ENCODE measurements at places on chromosomes 3 and 15.

DNA sequence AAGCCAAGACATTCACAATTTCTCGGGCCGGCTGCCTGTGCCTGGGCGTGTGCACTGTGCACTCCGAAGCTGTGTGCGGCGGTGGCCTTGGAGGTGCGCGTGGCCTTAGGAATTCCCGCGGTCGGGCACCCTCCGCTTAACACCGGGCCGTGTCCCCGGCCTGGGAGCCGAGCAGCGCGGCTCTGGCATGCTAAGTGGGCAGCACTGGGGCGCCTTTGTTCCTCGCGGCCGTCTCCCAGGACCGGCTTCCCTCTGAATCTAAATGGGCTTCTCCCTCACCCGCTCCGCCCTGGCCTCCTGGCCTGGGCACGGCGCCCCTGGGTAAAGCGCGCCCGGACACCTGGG, 498 bp upstream of the ARNT2 start:
- no peak for DNase-seq

DNA sequence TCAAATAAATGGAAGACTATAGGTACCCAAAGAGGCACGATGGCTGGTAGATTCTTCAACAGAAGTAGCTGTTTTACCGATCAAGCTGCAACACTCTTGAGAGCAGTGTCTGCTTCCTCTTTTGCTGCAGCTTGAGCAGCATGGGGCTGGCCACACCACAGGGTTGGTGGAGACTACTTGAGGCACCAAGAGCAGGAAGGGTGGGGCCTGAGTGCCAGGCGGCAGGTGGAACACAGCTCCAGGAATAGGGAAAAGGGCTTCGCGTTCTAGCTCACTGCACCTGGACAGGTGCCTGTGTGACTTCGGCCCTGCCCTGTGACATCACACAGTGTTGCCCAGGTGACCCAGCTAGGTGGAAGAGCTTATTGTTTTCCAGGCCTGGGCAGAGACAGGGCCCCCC, at the start of gene CCDC33:
Gene CCDC33 (plus strand): TSS at position 365 of the 400 bp plus-strand sequence. CDS start 394 bp downstream, outside the sequence.
- no peak for DNase-seq

GRCh38 chr3:14698601-14699244, 23.8 kb downstream of the C3orf20 start:
- no peak for DNase-seq

- no peak for DNase-seq
Observed at GRCh38 chr3:193773266-193774220, 180.5 kb downstream of the OPA1 start.

GRCh38 chr15:26983822-26984221, 12.8 kb downstream of the GABRG3 start:
- DNase-seq = no peak

- DNase-seq = no peak
Observed at GRCh38 chr3:139948898-139949297, 13.9 kb downstream of the CLSTN2 start.

DNA sequence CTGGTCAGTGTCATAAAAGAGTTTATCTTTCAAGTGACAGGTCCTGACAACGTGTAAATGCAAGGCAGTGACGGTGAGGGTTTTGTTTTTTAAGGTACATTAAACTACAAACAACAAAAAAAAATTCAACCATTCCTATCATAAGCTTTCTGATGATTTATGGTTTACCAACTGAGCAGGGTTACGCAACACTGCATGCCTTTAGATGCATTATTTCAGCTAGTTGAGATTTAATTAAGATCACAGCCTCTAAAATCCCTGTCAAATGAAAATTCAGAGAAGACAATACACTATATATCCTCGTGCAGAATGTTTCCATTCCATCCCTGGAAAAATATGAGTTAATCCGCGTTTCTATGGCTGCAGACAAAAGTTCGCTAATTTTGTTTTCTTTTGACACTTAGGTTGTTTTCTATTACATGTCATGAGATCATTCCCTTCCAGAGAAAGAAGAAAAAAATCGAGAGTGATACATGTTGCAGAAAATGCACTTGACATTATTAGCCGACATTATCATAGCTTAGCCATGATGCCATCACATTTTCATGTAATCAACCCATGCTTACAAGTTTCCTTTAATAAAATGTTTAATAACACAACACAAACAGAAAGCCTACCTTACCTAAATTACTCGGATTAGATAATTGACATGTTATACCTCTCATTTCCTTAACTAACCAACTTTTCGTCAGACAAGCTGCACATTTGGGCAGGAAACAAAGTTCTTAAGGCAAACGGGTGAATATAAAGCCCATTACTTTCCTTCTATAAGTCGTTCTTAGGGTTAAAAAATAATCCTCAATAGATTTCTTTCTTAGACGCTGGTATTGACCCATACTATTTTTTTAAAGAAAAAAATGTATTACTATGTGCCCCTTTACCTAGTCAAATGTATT, 521.2 kb downstream of the FOXP1 start:
- no peak for DNase-seq

- DNase-seq = no peak
Observed at GRCh38 chr15:97502038-97502437, 458.5 kb upstream of the ARRDC4 start.

DNA sequence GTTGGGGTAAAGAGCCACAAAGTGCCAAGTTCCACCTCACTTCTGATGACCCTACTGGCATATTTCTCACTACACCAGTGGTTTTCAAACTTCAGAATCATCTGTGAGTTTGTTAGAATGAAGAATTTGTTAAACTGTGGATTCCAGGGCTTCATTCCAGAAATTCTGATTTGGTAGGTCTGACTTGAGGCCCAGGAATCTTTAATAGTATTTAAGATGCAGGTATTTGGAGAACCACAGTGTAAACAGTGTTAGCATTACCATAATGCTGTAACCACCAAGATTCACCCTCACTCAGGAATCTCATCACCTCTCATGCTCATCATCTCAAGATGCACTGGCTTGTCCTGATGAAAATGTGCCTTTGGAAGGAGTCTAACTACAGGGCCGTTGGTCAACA, 6.0 kb downstream of the KCNMB3 start:
- DNase-seq = no peak

DNA sequence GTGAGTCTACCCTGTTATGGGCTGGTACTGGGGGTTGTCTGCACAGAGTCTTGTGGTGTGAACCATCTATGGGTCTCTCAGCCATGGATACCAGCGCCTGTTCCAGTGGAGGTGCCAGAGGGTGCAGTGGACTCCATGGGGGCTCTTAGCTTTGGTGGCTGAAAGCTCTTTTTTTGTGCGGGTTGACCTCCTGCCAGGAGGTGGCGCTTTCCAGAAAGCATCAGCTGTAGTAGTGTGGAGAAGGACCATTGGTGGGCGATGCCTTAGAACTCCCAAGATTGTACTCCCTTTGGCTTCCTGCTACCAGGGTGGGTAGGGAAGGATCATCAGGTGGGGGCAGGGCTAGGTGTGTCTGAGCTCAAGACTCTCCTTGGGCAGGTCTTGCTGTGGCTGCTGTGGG, 602.6 kb downstream of the RSL24D1 start:
- no peak for DNase-seq

GRCh38 chr15:99486371-99487336, 79.1 kb upstream of the MEF2A start:
- DNase-seq = no peak

DNA sequence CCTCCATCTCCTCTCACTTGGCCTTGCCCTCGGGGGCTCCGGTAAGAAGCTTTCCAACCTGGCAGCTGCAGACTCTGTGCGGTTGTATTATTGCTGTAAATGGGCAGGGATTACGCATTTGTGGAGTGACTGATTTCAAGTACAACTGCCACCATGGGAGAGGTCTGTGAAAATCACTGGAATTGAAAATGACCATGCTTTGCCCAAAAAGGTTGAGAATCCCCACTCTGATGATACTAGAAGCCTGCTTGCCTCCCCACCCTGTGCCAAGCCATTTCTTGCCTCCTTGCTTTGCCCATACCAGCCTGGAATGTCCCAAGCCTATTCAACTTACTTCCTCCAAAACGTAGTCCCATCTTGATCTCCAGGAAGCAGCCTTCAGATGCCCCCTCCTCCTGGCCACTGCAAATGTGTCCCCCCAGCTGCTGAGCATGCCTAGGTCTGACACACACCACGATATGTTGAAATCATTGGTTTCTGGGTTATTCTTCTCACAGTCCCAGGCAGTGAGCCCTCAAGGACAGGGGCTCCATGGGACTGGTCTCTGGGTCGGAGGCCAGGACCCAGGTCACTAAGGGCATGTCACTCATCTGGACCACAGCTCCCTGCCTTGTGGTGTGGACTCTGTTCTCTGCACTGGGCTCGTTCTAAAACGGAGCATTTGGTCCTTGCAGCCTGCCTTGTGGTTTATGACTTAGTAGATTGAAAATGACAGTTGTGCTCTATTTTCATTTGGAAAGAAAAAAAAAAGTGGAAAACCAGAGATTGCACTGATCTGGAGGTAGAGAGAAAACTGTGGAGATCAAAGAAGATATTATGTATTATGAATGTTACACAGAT, 42.9 kb downstream of the SMAD3 start:
- DNase-seq = no peak

GRCh38 chr3:133354721-133355120, 45.1 kb upstream of the BFSP2 start:
- DNase-seq = no peak

GRCh38 chr15:59160880-59161593, 45.6 kb upstream of the LDHAL6B start:
- no peak for DNase-seq

- DNase-seq = no peak
Observed at GRCh38 chr3:56691165-56692000, 8.3 kb upstream of the TASOR start.

- no peak for DNase-seq
Observed at GRCh38 chr3:38743043-38743442, 73.0 kb downstream of the SCN10A start.

DNA sequence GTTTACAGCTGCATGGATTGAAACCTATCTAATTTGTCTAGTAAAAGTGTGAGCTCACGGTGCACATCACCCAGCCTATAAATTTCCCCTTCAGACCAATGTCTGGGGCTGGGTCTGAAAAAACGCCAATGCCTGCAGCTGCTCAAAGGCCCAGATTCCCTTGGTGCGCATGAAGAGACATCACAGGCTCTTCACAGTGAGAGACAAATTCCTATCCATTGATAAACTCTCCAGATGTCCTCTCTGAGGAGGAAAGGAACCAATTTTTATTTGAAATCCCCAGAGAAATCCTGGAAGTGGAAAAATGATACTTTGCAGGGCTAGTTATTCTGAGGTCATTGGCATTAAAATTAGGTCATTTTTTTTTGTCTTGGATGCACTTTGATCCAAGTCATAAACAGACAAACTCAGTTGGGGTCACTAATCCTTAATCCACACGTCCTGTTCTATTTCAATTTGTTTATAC, 360.5 kb downstream of the EPHA3 start:
- no peak for DNase-seq

GRCh38 chr3:175404621-175405020, 545.5 kb downstream of the NAALADL2 start:
- no peak for DNase-seq
